Activated CD8-positive, alpha-beta T cell treated with anti-CD3 and anti-CD28 coated beads, Interleukin-2, amount 10 ng/mL, durations not matched to agents 7 days and 5 days (primary cell): ENCODE measurements at places on chromosomes 7 and 10. TPM values are rescaled to one million over a fixed set of nuclear protein-coding genes. Genes with fewer than 3 reads are reported as not detected.

Gene RELN
- total RNA-seq, result not detected

- no peak for DNase-seq
- no peaks in the 10 kb centered on the region for H3K36me3 ChIP-seq
- no peak overlapping the region for H3K4me3 ChIP-seq
- peaks cover 2% of the 10 kb centered on the region for H3K27me3 ChIP-seq
- no peaks in the 10 kb centered on the region for H3K4me1 ChIP-seq
Measured at GRCh38 chr10:91610444-91610843, 22.4 kb downstream of the PPP1R3C start.

Gene TFEC
- total RNA-seq, result 0.47 TPM

- no peaks in the 10 kb centered on the region for H3K36me3 ChIP-seq
- H3K4me1 ChIP-seq, result no peaks in the 10 kb centered on the region
- DNase-seq, result no peak
Measured at GRCh38 chr10:117805139-117805538, 241.6 kb downstream of the RAB11FIP2 start.

Gene VSTM4
- not detected for total RNA-seq

- H3K4me3 ChIP-seq, result no peak overlapping the region
- H3K4me1 ChIP-seq, result peaks cover 11% of the 10 kb centered on the region
- peak; percentile 23 for DNase-seq
- no peaks in the 10 kb centered on the region for H3K27me3 ChIP-seq
- peak overlapping the region; percentile 54 for H3K27ac ChIP-seq
- H3K36me3 ChIP-seq, result no peaks in the 10 kb centered on the region
Measured at GRCh38 chr10:32131388-32131787, 75.2 kb upstream of the KIF5B start.

Gene FAM25A
- not detected for total RNA-seq

Gene FAM237B
- not detected for total RNA-seq

- H3K27me3 ChIP-seq, result no peaks in the 10 kb centered on the region
- H3K4me1 ChIP-seq, result peaks cover 8% of the 10 kb centered on the region
- H3K27ac ChIP-seq, result no peak overlapping the region
Measured at GRCh38 chr7:158011941-158012340, 575.7 kb downstream of the PTPRN2 start.

Gene LMOD2
- total RNA-seq, result not detected

DNA sequence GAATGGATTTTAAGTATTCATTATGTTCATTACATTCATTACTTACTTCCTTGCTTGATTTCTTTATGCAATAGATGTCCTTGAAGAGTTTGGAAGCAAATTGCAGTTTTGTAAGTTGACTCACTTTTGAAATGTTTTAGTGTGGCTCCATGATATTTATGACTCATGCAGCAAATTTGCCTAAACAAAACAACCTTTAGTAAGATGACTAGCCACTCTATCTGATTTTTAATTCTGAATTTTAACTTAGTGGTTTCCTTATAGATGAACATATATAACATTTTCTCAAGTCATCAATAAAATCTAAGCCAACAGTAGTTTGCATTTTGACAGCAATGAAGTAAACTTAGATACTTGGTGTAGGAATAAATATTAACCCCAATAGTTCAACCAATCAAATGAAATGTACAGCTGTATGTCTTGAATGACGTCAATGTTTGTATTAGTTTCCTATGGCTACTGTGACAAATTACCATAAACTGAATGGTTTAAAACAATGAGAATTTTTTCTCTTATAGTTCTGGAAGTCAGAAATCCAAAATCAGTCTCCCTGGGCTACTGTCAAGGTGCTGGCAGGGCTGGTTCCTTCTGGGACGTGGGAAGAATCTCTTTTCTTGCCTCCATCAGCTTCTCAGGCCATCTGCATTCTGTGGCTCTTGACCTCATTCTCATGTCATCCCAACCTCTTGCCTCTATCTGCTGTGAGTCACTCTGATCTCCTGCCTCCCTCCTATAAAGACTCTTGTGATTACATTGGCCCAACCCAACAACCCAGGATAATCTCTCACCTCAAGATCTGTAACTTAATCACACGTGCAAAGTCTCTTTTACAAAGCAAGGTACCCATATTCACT lies 73.4 kb downstream of the AHR start:
- no peaks in the 10 kb centered on the region for H3K4me1 ChIP-seq
- H3K27ac ChIP-seq, result no peak overlapping the region
- H3K36me3 ChIP-seq, result no peaks in the 10 kb centered on the region
- H3K4me3 ChIP-seq, result no peak overlapping the region
- no peaks in the 10 kb centered on the region for H3K27me3 ChIP-seq
- no peak for DNase-seq

DNA sequence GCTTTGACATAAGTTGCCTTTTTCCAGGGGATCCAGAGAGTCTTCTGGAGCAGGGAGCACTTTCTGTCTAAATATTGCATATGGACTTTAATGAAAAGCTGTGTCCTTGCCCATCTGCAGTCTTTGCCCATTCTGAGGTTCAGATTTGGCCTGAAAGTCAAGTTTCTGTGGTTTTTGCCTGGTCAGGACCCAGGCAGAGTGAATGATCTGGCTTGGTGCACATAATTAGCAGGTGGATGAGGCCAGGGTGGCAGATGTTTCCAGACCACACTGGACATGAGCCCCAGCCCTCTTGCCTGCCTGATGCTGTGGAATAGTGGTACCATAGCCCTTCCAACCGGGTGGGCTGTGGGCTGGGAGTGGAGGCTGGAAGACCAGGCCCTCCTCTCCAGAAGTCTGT lies 11.0 kb downstream of the HECW1 start:
- no peaks in the 10 kb centered on the region for H3K27me3 ChIP-seq
- DNase-seq, result no peak
- no peak overlapping the region for H3K4me3 ChIP-seq
- no peaks in the 10 kb centered on the region for H3K36me3 ChIP-seq

GRCh38 chr10:98489561-98490481 lies 43.1 kb upstream of the HPS1 start:
- H3K4me3 ChIP-seq, result no peak overlapping the region
- H3K36me3 ChIP-seq, result no peaks in the 10 kb centered on the region
- H3K27ac ChIP-seq, result no peak overlapping the region
- peaks cover 2% of the 10 kb centered on the region for H3K4me1 ChIP-seq

- H3K27ac ChIP-seq, result no peak overlapping the region
- no peaks in the 10 kb centered on the region for H3K4me1 ChIP-seq
- H3K36me3 ChIP-seq, result no peaks in the 10 kb centered on the region
- H3K27me3 ChIP-seq, result no peaks in the 10 kb centered on the region
- DNase-seq, result no peak
Measured at GRCh38 chr7:3732395-3733005, 431.4 kb downstream of the SDK1 start.

- peak overlapping the region; percentile 87 for H3K27ac ChIP-seq
- peak; percentile 61 for DNase-seq
- H3K36me3 ChIP-seq, result peaks cover 50% of the 10 kb centered on the region
- peak overlapping the region; percentile 47 for H3K4me3 ChIP-seq
- H3K27me3 ChIP-seq, result no peaks in the 10 kb centered on the region
- H3K4me1 ChIP-seq, result peaks cover 24% of the 10 kb centered on the region
Measured at GRCh38 chr10:68423522-68423921, 16.4 kb upstream of the RUFY2 start.

DNA sequence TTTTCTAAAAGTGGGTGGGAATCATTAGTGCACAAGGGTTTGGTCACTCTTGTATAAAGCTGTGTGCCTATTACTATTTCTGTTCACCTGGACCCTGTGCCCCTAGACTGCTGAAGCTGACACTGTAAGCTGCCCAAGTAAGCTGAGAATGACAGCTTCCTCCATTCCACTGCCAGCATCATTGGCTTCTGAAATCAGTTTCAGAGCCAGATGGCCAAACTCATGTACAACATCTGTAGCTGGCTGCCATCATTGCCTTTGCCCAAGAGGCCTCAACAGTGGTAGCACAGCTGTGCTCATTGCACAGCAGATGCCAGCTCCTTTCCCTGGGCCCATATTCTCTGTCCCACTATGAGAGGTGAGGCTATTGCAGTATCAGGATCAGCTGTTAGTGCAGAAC lies 165.7 kb downstream of the CPEB3 start:
- H3K27ac ChIP-seq, result no peak overlapping the region
- no peaks in the 10 kb centered on the region for H3K27me3 ChIP-seq
- H3K4me3 ChIP-seq, result no peak overlapping the region

DNA sequence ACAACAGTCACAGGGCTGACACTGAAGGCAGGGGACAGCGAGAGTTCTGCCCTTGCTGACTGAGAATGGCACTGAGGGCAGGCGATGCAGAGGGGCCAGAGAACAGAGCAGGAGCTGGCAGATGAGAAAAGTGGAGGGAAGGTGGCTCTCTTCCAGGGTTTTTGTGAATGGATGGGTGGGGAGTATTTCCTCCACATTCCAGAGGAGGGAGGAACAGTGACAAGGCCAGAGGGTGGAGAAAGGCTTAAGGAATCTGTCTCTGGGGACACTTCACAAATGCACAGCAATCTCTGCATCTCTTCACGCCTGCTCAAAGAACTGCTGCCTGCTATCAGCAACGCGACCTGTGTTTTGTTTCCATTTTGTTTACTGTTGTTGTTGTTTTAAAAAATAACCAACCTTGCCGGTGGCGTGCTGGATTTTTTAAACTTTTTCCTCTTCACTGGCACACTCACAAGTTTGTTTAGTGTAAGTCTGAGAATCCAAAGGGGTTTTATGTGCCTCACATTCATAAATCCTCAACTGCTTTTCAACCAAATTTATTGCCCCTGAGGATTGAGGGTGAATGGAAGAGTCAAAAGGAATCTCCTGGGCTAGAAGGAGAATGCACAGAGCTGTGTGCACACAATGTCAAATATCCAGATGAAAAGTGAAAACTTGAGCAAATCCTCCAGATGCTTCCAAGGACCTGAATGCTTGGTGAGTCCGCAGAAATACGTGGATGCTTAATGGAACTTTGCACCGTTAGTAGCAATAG lies 129.3 kb downstream of the GLI3 start:
- peaks cover 3% of the 10 kb centered on the region for H3K27me3 ChIP-seq
- H3K27ac ChIP-seq, result no peak overlapping the region
- no peaks in the 10 kb centered on the region for H3K4me1 ChIP-seq
- H3K4me3 ChIP-seq, result no peak overlapping the region
- H3K36me3 ChIP-seq, result no peaks in the 10 kb centered on the region
- DNase-seq, result no peak

Gene ZNF786
- total RNA-seq, result 7.4 TPM

GRCh38 chr10:121797490-121797889 lies 130.3 kb downstream of the ATE1 start:
- DNase-seq, result no peak
- no peaks in the 10 kb centered on the region for H3K27me3 ChIP-seq
- no peaks in the 10 kb centered on the region for H3K4me1 ChIP-seq

DNA sequence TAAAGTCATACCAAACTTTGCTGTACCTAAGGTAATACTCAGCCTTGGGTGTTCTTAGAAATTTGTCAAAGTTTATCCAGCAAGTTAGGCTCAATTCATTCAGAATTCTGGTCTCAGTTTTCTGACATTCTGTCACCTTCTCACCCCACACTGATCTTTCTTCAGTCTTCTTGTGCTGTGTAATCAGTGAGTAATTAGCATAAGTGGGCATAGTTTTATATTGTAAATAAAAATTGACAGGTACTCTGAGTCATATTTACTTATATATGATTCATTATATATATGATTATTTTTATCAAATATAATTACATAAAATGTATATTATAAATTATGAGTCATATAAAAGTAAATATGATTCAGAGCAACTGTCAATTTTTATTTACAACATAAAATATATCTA lies 170.9 kb upstream of the MAGI2 start:
- no peaks in the 10 kb centered on the region for H3K27me3 ChIP-seq
- DNase-seq, result no peak
- no peak overlapping the region for H3K4me3 ChIP-seq
- H3K36me3 ChIP-seq, result no peaks in the 10 kb centered on the region
- H3K4me1 ChIP-seq, result no peaks in the 10 kb centered on the region
- H3K27ac ChIP-seq, result no peak overlapping the region

- H3K4me3 ChIP-seq, result no peak overlapping the region
- H3K36me3 ChIP-seq, result peaks cover 4% of the 10 kb centered on the region
- peaks cover 18% of the 10 kb centered on the region for H3K4me1 ChIP-seq
- no peak overlapping the region for H3K27ac ChIP-seq
- no peak for DNase-seq
Measured at GRCh38 chr10:124955243-124955642, 13.3 kb downstream of the ZRANB1 start.

- no peak overlapping the region for H3K27ac ChIP-seq
- H3K27me3 ChIP-seq, result peaks cover 6% of the 10 kb centered on the region
- H3K4me3 ChIP-seq, result no peak overlapping the region
- no peak for DNase-seq
Measured at GRCh38 chr10:103736763-103737162, 118.6 kb downstream of the SH3PXD2A start.

- H3K36me3 ChIP-seq, result no peaks in the 10 kb centered on the region
- H3K4me3 ChIP-seq, result no peak overlapping the region
- H3K4me1 ChIP-seq, result peaks cover 26% of the 10 kb centered on the region
Measured at GRCh38 chr7:117017017-117017451, 63.7 kb downstream of the ST7 start.

Gene FAM13C
- not detected for total RNA-seq
